ENCODE measurements at places on chromosomes 7 and 10.

- DNase-seq: no peak
Observed at GRCh38 chr10:36026656-36027390, 384.7 kb upstream of the FZD8 start.

- no peak for DNase-seq
Observed at GRCh38 chr7:155402941-155403340, 55.0 kb upstream of the EN2 start.

DNA sequence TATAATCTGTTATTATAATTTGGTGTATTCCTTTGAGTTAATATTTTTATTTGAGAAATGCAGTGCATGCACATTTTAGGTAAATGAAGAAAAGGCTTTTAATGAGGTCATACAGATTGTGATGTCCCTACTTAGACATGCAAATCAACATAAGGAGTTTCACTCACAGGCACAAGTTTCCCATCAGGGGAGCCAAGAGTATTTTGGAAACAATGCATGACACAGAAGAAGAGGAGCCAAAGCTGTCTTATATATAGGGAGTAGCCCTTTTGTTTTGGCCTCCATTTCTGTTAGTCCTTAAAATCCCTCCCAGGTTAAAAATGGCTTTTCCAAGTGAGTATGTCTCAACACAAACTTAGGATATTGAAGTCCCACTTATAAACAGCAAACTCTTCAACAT is 703.4 kb upstream of the ANKRD30A start:
- no peak for DNase-seq

- DNase-seq: no peak
Observed at GRCh38 chr10:63825111-63825510, 303.9 kb downstream of the REEP3 start.

DNA sequence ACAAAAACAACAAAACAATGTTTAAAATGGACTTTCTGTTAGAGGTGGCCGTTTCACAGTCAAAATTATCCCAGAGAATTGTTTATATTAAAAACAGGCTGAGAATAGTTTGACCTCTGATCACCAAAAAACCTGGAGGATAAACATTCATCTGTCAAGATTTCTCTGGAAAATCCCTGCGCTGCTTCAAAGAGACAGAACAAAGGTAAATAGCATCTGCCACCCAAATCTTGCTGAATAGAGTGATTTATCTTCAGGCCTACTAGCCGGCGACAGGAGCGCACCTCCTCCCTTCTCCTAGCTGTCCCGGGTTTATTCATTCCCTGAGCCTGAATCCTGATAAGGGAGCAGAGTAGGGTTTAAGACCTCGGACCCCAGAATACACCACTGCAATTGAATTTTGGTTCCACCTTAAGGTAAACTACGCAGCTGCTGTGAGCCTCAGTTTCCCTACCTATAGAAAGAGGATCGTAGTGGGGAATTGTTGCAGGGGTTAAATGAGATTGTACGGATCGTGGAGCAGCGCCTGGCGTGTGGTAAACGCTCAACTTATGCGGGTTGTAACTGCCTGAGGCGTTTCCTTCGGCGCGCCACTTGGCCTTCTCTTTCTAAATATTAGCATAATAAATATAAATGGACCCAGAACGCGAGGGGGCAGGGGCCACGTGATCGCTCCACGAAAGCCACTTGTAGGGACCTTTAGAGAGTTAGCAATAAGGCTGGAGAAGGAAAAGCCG is 498 bp upstream of the ST7 start:
- no peak for DNase-seq

GRCh38 chr10:26095781-26096180 is 120.8 kb upstream of the GAD2 start:
- DNase-seq: no peak

GRCh38 chr7:6416516-6417145 is 31.1 kb downstream of the DAGLB start:
- no peak for DNase-seq

- DNase-seq: no peak
Observed at GRCh38 chr7:50663396-50664102, 98.3 kb upstream of the DDC start.

- DNase-seq: no peak
Observed at GRCh38 chr7:30412782-30413504, 65.6 kb downstream of the NOD1 start.

DNA sequence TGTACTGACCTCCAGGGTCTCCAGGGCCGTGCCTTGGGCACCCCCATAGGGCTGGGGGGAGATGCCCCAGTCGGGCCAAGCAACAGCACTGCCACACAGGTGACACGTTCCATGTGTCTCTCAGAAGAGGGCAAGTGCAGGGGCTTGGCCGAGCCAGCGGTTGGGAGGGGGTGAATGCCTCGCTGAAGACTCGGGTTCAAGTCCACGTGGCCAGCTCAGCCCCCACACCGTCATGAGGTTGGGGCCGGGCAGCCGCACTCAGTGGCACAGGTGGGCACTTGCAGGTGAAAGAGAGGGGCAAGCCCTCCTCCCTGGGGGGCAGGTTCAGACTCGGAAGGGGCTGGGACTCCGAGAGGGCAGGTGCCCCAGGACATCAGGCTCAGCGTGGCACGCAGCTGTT is 153.8 kb downstream of the MAD1L1 start:
- DNase-seq: no peak

DNA sequence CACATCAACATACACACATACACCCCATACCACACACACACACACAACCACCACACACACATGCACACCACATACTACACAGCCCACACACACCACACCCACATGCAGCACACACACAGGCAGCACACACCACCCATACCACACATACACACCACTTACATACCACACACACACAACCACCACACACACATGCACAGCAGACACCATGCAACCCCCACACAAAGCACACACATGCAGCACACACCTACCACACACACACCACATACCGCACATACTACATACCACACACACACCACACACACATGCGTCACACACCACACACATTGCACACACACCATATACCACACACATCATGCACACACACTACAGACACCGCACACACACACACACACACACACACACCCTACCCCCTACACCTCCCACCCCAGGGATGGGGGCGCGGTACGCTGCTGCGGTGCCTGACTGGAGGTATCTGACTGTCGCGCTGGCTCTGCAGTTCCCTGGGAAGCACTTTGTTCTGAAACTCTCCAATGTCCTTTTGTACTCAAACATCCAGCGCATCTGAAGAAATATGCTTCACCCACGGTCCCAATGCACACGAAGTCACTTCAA is 5.4 kb upstream of the TRPV6 start:
- DNase-seq: no peak

DNA sequence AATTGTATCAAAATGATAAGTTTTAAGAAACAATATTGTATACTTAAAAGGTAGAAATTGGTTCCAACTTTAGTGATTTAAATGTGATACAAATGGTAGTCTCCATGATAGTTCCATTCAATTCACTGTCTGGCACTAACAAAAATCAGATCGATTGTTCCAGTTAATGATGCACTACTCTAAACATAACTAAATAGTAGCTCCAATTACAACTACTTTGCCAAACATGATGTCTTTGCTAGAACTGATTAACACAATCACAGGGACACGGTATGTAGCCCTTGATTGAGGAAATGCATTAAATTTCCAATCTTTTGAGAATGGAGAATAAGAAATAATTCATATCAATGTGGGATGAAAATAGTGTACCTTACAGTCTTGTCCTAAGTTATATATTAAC is 962.4 kb upstream of the GHITM start:
- DNase-seq: no peak

DNA sequence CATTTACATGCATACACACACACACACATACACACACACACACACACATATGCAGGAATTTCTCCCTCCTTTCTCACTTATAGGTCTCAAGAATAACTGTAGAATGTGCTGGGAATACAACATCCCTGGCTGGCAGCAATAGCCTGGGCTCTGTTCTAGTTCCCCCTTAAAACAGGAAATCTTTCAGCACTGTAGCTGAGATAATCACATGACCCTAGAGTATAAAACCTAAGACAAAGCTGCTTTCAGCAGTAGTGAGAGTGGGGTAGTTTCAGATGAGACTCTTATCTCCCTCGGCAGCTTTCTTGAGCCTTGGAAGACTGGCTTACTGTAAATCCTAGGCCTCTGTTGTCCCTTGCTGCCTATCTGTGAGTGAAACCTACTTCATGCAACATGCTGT is 137.4 kb upstream of the AKR1E2 start:
- no peak for DNase-seq

- no peak for DNase-seq
Observed at GRCh38 chr7:83015916-83016315, 146.8 kb downstream of the PCLO start.

GRCh38 chr7:39952374-39952773 is 2.3 kb downstream of the CDK13 start:
- DNase-seq: no peak

DNA sequence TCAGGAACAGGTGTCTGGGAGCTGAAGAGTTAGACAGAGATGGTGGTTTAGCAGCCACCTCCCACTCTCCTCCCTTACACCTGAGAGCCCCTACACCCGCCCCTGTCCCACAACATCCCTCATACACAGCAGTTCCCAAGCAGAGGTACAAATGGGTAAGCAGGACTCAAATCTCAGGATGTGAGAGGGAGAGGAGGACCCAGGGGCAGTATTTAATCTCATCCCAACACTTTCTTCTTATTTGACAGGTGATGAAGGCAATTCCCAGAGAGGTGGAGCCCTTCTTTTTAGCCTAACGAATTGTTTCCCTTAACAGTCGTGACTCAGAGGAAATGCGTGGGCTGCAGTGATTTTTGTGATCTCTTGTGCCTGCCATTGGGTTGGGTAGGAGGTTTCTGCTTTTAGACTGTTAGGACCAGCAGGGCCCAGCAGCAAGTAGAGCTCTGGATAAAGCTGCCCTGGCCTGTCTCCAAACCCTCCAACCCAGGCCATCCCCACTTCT is 191.3 kb downstream of the HECW1 start:
- DNase-seq: no peak

DNA sequence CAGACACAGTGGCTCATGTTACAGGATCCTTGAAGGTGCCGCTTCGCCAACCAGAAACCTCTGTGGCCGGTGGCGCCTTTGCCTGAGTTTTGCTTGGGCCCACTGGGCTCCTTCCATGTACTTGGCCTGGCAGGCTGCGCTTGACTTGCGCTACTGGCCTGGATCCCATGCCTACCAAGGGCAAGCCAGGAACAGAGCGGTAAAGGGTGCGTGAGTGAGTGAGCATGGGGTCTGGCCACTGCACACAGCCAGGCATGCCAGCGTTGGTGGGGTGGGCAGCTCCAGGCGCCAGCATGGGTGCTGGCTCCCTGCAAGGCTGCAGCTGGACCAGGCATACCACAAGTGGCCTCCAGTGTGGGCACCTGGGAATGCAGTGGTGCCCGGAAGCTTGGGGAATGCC is 16.3 kb upstream of the TSPAN15 start:
- DNase-seq: no peak

DNA sequence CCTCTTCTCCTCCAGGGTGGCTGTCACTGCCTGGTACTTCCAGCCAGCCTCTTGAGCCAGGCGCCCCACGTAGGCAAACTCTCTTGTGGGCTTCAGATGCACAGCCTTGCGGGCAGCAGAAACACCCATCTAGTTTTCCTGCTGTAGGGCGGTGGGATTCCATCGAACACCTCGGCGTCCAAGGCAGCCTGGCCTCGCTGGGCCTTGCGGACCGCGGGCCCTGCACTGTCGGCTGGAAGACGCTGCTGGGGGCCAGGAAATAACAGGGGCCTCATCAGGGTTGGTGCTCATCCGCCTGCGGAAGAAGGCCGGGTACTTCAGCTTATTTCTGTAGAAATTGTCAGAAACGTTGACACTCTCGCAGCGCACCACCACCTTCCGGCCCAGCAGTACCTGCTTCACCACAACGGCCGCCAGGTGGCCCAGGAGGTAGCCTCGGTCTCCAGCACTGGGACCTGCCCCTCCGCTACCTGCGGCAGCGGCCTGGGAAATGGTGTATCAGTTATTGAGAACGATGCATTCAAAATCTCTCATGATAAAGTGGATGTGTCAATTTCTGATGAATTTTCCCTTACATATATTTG is 61.1 kb downstream of the WDFY4 start:
- no peak for DNase-seq

GRCh38 chr7:69864822-69865221 is 266.5 kb downstream of the AUTS2 start:
- no peak for DNase-seq

GRCh38 chr7:155206318-155207020 is 91.2 kb upstream of the INSIG1 start:
- no peak for DNase-seq

DNA sequence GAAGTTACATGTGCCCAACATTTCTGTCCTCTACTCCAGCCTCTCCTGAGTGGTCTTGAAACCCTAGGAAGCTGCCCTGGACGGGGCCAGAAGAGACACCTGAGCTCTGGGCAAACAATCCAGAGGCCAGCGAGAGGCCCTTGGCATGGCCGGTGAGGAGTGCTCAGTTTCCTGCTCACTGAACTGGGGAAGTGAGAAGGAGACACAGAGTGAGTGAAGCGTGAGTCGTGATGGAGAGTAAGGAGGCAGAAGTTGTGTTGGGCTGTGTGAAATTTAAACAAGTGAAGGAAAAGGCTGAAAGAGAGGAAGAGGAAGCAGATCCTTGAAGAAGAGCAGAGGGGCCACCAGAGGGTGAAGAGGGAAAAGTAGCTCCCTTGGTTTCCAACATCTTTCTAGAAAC is 73.2 kb downstream of the WNT2 start:
- no peak for DNase-seq

DNA sequence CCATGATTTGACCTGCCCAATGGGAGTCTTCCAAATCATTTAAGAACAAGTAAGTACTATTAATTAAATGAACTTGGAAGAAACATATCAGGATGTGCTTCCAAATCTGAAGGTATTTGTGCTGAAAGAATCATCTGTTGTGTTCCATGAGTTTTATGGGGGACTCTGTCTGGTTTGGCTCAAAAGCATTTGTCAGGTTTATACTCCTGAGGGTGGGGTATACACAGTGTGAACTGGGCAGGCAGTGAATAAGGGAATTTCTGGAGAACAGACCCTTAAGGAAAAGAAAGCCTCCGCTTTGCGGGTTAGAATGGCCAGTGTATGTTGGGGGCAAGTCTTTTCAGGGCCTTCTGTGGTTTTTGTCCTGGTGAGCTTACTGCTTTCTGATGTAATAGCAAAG is 29.9 kb downstream of the TCF7L2 start:
- DNase-seq: no peak

DNA sequence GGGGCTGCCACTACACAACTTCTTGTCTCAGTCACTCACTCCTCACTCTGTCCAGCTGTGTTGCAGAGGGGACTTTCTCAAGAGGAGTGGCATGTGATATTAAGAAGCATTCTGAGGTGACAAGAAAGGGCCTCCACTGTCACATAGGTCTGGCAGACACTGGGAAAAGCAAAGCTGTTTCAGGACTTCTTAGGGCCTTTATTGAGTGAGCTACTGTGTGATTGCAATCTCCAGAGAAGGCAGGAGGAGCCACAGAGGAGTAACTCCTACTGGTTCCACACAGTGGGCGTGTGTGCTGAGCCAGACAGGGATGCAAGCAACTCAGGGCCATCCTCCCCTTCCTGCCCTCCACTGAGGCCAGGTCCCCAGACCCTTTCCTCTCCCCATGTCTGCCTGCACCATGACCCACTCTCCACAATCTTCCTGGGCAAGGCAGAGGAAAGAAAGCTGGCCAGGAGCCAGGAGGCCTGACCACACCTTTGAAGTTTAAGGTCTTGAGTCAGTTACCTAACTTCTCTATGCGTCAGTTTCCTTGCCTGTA is 262.0 kb upstream of the ZMIZ1 start:
- DNase-seq: no peak

Data from NCI-H1048 (cell line).